Upper lobe of left lung (tissue), 6 donors: ENCODE measurements at places on chromosomes 7 and 10. TPM values are rescaled to one million over a fixed set of nuclear protein-coding genes. Genes with fewer than 3 reads are reported as not detected.

DNA sequence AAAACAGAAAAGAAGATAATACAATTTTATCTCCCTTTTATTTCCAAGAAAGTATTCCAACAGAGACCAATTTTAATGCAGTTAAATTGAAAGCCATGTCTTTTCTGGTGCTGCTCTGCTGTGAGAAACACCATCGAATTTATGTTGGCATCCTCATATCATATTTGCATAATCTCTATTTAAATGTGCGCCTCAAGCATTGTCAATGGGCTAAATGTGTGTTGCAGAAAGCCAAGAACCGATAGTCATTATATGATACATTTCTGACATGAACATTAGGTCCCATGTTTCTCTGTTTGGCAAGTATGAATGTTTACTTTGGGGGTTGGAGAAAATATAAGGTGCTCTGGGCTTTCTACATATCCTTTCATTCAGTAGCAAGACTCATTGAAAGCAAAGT is 1023.5 kb upstream of the CELF2 start:
- DNase-seq: no peak

DNA sequence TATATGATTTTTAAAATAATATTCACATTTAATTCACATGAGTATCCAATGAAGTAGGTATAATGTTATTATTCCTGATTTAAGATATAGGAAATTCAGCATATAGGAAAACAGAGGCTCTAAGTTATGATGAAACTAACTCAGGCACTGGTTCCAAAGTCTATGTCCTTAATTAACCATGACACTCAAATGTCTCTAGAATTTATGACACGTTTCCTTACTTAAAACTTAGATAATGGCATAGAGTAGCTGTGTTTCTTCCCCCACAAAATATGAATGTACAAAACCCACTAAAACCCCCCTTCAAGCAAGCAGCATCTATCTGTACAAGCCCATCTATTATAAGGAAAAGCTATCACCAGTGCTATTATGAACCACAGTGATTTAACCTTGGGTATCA is 72.9 kb upstream of the CDK1 start:
- no peak for DNase-seq

- peak; percentile 26 for DNase-seq
Measured at GRCh38 chr10:70652761-70653657, 19.3 kb upstream of the ADAMTS14 start.

DNA sequence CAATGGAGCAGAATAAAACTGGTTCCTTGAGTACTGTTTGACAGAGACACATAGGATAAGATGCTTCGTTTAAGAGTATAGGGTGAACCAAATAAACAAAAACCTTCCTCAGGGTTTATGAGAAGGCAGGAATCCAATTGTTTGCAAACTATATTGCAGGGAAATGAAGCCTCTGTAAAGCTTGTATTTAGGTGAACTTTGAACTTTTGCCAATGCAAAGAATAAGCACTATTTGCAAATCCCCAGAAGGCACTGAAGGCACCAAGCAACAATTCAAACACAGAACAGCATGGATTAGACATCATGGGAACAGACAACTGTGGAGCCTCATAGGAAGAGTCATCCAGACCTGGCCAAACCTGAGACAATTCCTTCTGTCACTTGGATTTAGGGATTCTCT is 47.1 kb upstream of the WASL start:
- no peak for DNase-seq

PRDX3 gene
- total RNA-seq: 30.4 TPM

- DNase-seq: no peak
Measured at GRCh38 chr10:127408733-127409132, 140.4 kb upstream of the NPS start.

ERVW-1 gene
- total RNA-seq: not detected

- no peak for DNase-seq
Measured at GRCh38 chr7:112495810-112496462, 15.1 kb downstream of the LSMEM1 start.

- DNase-seq: no peak
Measured at GRCh38 chr7:2982831-2983230, 60.8 kb downstream of the CARD11 start.
